ENCODE measurements at places on chromosomes 16 and 17.

DNA sequence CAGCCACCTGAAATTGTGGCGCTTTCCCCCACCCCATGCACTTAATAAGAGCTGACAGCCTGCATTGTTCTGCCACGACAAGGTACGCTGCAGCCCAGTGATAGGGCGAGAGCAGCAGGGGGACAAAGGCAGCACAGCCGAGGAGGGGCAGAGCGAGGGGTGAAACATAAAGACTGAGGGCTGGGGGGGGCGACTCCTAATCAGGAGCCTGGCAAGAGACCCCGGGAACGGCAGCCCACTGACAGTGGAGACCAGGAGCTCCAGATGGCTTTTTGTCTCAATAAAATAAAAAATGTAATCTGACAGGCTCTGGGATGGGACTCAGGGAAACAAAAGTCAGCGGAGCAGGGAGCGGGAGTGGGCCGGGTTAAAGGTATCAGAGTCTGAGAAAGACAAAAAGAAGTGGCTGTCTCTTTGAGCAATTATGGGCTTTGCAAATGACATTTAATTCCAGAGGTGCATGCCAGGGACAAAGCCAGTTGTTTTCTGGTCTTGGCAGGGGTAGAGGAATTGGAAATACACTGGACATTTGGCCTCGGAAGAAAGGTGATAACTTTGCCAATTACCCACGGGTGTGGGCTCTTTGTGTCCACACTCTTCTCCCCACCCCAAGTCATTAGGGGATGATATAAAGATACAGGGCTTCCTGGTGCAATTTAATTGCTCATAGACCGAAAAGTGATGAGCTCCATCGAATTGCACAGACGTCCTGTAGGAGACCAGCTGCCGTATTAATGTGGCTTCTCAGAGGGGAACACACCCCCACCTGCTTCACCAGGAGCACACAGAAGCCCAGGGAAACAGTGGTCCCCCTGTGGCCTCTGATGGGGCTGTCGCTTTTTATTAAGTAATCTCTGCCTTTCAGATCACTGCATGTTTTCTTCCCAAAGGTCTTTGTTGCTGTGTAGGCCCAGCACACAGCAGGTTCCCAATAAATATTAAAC, 17.6 kb upstream of the CCDC182 start:
- no peak for DNase-seq

DNA sequence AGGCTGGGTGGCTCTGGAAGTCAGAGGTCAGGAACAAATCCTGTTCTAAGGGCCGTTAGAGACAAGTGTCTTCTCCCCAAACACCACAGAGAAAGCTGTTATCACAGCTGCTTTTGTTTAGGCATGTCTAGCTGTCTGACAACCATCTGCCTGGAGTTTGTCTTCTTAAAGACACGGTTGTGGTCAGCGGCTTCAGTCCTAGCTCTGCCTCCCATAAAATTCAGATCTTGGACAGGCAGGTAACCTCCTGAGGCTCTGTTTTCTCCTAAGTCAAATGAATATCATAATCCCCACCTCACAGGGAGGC, 2.3 kb upstream of the ITGA3 start:
- DNase-seq: no peak

DNA sequence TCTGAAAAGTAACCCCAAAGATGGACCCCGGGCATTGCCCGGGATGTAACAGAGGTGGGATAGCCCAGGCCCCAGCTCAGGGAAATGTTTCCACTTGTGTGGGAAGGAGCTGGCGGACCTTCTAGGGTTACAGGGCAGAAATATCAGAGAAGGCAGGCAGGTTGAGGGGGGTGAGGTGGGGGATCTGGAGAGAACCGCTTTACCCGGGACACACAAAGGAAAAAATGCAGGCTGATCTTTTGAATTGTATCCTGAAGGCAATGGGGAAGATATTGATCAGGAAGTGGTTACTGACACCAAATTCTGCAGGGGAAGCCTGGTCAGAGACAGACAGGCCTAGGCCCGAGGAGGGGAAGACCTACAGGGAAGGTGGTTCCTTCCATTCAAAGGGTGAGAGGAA, 3.5 kb downstream of the SLC47A1 start:
- no peak for DNase-seq

GRCh38 chr16:81136390-81137335, 40.5 kb upstream of the GCSH start:
- no peak for DNase-seq

DNA sequence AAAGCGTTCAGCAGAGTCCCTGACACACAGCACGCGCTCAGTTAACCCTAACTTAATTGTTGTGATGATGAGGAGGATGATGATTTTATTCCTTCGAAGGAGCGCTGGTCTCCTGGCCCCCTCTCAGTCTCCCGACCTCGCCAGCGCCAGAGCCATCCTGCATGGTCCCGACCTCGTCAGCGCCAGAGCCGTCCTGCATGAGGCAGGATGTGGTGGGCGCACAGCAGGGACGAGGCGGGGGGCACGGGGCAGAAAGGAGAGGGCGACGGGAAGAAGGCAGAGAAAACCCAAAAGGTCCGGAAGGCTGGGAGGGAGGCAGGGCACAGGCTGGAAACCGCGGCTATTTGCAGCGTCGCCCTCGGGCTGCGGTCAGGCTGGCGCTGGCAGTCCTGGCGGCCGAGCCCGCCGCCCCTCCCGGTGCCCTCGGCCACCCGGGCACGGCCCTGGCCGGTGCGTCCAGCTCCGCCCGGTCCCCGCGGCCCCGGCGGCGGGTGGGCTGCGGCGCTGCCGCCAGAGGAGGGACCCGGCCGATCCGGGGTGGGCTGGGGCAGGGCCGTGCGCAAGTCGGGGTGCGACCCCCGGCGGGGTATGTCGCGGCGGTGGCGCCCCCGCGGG, 3.0 kb upstream of the TAC4 start:
- no peak for DNase-seq

- DNase-seq: no peak
Measured at GRCh38 chr16:57444711-57445110, 2.5 kb downstream of the CIAPIN1 start.

GRCh38 chr16:1999866-2000514, 9.6 kb downstream of the ZNF598 start:
- DNase-seq: no peak

DNA sequence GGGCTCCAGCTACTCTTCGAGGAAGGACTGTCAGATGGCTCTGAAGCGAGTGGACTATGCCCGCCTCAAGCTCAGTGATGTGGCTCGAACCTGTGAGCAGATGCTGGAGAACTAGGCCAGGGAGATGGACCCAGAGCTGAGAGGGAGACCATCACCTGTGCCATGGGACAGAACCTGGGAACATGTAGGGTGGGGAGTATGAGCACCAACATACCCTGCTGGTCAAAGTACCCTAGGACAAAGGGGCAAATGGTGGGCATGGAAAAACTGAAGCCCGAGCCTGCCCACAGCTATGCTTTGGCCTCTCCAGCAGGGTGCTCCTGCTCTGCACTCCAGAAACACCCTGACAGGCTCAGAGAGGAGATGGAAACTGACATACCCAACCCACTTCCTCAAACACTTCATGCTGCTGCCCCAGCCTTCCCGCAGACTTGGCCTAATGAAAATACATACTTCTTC, 1.9 kb downstream of the MED11 start:
- DNase-seq: no peak

- no peak for DNase-seq
Measured at GRCh38 chr17:63714550-63715277, 14.8 kb upstream of the LIMD2 start.

GRCh38 chr17:66647391-66647983, 187.4 kb upstream of the CACNG5 start:
- DNase-seq: no peak

- no peak for DNase-seq
Measured at GRCh38 chr17:51275381-51275780, 15.0 kb downstream of the UTP18 start.

GRCh38 chr17:67647482-67647881, 70.3 kb upstream of the NOL11 start:
- DNase-seq: no peak

DNA sequence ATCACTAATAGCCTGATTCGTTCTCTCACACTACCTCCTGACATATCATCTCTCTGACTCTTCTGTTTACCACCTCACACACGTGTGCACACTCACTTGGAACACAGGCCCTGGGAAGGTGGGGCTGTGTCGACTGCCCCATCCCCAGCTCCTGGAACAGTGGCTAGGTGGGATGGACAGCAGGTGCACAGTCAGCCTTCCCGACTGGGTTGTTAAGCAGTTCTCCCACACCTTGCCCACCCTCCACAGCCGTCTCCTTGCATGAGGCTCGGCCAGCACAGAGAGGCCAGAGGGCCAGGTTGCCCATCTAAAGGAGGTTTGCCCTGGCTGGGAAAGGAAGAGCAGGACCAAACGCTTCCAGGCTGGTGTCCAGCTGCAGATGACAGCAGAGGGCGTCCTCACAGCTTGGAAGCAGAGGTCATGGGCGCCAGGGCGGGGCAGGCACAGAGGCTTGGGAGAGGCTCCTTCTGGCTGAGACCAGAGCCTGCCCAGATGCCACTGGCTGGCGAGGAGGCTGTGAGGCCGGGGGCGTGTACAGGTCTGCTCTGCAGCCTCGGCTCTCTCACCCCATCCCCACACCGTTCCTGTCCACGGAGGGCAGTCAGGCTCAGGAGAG, 92.8 kb downstream of the AMFR start:
- no peak for DNase-seq

GRCh38 chr16:71895679-71896365, 491 bp downstream of the IST1 start:
- DNase-seq: no peak

GRCh38 chr16:29012913-29013553, 28.2 kb downstream of the LAT start:
- no peak for DNase-seq

DNA sequence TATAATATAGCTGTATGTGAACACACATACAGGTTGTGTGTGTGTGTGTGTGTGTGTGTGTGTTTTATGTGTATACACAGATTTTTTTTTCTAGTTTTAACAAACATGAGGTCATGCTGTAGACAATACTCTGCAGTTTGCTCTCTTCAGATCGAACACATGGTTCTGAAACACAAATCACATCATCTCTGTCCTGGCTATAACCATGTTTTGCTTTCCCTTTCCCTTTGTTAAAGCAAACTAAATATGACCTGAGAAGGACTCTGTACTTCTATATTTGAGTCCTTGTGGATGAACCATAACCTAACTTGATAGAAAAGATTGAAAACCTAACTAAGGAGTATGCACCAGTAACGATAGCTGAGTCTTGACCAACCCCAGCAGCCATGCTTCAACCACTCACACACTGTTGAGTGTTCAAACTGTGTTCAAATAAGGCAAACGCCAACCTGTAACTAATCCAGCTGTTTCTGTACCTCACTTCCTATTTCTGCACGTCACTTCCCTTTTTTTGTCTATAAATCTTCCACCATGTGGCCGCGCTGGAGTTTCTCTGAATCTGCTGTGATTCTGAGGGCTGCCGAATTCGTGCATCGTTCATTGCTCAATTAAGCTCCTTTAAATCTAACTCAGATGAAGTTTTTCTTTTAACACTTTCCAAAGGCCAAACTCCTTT, 303.8 kb downstream of the HS3ST3B1 start:
- no peak for DNase-seq

- peak; percentile 47 for DNase-seq
Measured at GRCh38 chr17:82882715-82883418, 43.0 kb upstream of the ZNF750 start.

- no peak for DNase-seq
Measured at GRCh38 chr17:57494443-57494842, 238.1 kb downstream of the MSI2 start.

DNA sequence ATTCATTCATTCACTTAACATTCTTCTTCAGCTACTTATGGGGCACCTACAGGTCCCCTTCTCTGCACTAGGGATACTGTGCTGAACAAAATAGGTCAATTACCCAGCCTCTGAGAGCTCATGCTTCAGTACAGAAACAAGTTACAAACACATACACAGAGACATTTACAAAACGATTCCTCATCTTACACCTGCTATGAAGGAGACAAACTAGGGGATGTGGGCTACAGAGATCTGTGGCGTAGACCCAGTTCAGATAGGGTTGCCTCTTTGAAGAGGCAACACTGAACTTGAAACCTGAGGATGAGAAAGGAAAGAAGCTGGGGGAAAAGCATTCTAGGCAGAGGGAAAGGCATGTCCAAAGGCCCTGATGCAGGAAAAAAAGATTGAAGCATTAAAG, 5.2 kb downstream of the IL21R start:
- no peak for DNase-seq

DNA sequence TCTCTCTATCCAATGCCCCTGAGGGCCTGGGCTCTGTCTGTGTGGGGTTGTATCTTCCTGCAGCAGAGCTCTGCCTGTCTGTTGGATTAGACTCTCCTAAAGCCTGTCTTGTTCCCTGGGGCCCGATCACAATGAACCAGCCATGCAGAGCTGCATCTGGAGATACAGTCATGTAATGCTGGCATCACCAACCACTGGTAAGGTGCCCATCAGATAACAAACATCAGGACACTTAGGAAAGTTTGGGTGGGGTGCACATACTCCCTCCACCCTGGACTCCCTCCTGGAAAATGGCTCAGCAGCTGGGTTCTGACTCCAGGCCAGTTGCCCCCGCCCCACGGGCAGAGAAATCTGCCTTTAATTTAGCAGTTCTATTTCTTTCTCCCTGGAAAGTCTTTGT, 61.3 kb upstream of the BRD7 start:
- no peak for DNase-seq

DNA sequence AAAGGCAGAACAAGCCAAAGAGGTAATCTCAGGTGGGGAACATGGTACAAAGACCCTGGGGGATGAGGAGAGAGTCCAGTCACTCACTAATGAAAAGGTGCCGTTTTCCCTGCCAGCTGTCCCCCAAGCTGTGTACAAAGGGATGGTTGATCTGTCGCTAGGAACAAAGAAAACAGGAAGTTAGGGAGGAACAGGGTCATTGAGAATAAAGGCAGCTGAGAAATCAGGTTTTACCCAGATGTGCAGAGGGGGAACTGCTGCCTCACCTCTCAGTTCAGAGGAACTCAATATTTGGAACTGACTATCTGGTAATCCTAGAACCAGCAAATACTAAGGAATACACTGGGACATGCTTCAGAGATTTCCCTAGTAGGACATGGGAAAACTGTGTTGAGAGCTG, 1.5 kb downstream of the RSKR start:
- no peak for DNase-seq

- DNase-seq: no peak
Measured at GRCh38 chr17:5562661-5563360, 21.5 kb downstream of the NLRP1 start.

GRCh38 chr17:45380991-45381390, 51.7 kb downstream of the ARHGAP27 start:
- DNase-seq: no peak

DNA sequence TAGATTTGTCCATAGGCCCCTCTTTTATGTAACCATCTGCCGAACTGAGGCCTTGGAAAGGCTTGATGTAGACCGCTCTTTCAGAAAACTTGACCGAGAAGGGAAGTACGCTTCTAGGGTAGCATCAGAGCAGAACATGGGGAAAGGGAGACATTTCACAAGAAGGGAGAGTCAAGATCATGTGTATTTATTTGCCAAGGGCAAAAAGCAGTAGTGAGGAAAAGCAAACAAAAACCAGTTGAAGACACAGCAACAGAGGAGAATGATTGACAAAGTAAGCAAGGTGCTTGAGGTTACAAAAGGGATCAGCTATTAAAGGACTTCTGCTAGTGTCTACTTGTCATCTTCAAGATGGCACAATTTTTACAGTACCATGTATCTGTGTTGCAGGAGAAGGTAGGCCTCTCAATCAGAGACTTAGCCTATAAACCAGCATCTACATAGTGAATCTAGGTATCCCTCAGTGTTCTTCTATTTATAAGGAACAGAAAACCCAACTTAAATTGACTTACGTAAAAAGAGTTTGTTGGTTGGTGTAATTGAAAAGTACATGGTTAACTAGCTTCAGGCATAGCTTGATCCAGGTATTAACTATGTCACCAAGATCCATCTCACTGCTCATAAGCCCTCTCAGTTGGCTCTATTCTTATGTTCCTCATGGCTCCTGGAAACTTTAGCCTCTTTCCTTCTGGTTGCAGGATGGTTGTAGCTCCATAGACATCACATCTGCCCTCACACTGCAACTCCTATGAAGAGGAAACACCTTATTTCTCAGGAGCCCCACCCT, 288.4 kb downstream of the IRX3 start:
- DNase-seq: no peak
